Osteocyte (in vitro differentiated cells): ENCODE measurements at places on chromosomes 5 and 9.

GRCh38 chr5:95924720-95925377 lies 36.8 kb downstream of the ELL2 start:
- H3K4me3 ChIP-seq, result no peak overlapping the region
- no peak for DNase-seq
- H3K4me1 ChIP-seq, result peaks cover 26% of the 10 kb centered on the region
- peaks cover 16% of the 10 kb centered on the region for H3K36me3 ChIP-seq
- peak overlapping the region; percentile 20 for H3K27ac ChIP-seq

- H3K27me3 ChIP-seq, result no peaks in the 10 kb centered on the region
- H3K4me1 ChIP-seq, result no peaks in the 10 kb centered on the region
- H3K27ac ChIP-seq, result no peak overlapping the region
- no peaks in the 10 kb centered on the region for H3K36me3 ChIP-seq
- H3K4me3 ChIP-seq, result no peak overlapping the region
- DNase-seq, result no peak
Measured at GRCh38 chr5:178121391-178122276, 8.3 kb downstream of the N4BP3 start.

DNA sequence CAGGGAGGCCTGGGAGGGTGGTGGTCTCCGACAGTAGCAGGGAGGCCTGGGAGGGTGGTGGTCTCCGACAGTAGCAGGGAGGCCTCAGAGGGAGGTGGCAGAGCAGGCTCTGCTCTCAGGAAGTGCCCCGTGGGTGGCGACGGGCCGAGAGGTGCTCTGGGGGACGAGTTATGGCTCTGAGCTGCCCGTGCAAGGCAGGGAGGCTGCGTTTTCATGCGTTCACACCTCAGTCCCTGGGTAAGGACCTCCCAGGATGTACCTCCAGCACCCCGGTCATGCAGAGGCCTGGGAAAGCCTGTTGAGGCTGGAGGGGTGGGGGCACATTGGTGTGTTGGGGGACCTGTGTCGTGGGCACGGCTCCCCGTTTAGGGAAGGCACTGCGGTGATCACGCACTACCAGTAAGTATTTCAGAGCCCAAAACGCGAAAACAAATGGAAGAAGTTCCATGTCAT lies 37.4 kb upstream of the CLPTM1L start:
- DNase-seq, result no peak
- H3K27ac ChIP-seq, result no peak overlapping the region
- peaks cover 27% of the 10 kb centered on the region for H3K27me3 ChIP-seq
- no peaks in the 10 kb centered on the region for H3K36me3 ChIP-seq
- no peak overlapping the region for H3K4me3 ChIP-seq
- peaks cover 9% of the 10 kb centered on the region for H3K4me1 ChIP-seq

DNA sequence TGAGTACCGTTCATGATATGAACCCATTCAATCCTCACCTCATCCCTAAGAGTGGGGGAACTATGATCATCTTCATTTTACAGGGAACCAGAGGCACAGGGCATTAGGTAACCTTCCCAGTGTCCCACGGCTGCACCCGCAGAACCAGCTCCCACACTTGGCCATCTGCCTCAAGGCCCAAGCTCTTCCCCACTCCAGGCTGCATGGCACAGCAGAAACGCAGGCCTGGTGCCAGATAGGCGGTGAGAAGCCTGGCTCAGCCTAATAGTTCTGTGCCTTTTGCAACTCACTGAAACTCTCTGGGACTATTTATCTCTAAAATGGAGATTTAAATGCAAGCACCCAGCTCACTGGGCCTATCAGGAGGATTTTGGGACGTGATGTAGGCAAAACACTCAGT lies 90.8 kb upstream of the ZNF618 start:
- no peak for DNase-seq
- H3K4me3 ChIP-seq, result no peak overlapping the region
- no peak overlapping the region for H3K27ac ChIP-seq
- peaks cover 68% of the 10 kb centered on the region for H3K27me3 ChIP-seq

- H3K4me1 ChIP-seq, result peaks cover 41% of the 10 kb centered on the region
- H3K36me3 ChIP-seq, result no peaks in the 10 kb centered on the region
- H3K27me3 ChIP-seq, result no peaks in the 10 kb centered on the region
- DNase-seq, result peak; percentile 62
Measured at GRCh38 chr9:127137640-127138360, 15.4 kb upstream of the ANGPTL2 start.

DNA sequence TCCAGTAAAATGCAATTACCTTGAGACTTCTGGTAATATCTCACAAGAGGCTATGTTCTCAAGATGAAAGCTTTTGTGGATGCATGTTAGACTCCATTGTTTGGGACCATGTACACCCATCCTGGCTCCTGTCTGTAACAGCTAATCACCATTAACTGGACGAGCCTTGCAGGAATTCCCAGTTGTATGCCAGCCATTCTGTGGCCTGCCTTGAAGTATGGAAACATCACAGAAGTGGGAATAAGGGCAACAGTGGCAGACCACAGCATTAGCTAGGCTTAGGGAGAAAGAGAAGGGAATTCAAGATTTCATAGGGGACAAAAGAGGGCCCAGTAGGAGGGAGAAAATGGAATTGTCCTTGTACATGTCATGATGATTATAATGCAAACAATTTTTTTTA lies 79.0 kb downstream of the RORB start:
- H3K4me1 ChIP-seq, result no peaks in the 10 kb centered on the region
- H3K36me3 ChIP-seq, result no peaks in the 10 kb centered on the region
- no peak for DNase-seq
- H3K4me3 ChIP-seq, result no peak overlapping the region

GRCh38 chr9:115494393-115494792 lies 376.4 kb upstream of the TNC start:
- no peaks in the 10 kb centered on the region for H3K36me3 ChIP-seq
- H3K4me3 ChIP-seq, result no peak overlapping the region
- no peak overlapping the region for H3K27ac ChIP-seq
- DNase-seq, result no peak
- peaks cover 12% of the 10 kb centered on the region for H3K4me1 ChIP-seq

GRCh38 chr9:5712651-5713390 lies 83.9 kb downstream of the RIC1 start:
- peaks cover 52% of the 10 kb centered on the region for H3K4me1 ChIP-seq
- H3K4me3 ChIP-seq, result no peak overlapping the region
- peaks cover 63% of the 10 kb centered on the region for H3K36me3 ChIP-seq
- H3K27me3 ChIP-seq, result no peaks in the 10 kb centered on the region
- H3K27ac ChIP-seq, result peak overlapping the region; percentile 74

DNA sequence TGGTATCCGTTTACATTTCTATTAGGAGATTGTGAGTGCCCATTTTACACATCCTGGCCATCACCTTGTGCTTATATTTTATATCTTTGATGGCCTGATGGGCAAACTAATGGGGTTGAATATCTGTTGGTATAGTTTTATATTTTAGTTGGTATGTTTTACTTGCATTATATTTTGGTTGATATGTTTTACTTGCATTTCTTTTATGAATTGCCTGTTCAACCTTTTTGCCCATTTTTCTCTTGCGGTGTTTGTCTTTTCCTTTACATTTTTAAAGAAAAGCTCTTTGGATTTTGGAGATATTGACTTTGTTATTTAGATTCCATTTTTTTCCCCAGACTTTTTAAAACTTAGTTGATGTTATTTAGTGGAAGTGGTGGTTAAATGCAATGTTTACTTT lies 14.6 kb downstream of the ZNF618 start:
- H3K27ac ChIP-seq, result no peak overlapping the region
- no peak overlapping the region for H3K4me3 ChIP-seq
- H3K27me3 ChIP-seq, result no peaks in the 10 kb centered on the region
- peaks cover 26% of the 10 kb centered on the region for H3K36me3 ChIP-seq
- H3K4me1 ChIP-seq, result peaks cover 37% of the 10 kb centered on the region
- no peak for DNase-seq

GRCh38 chr9:137064027-137064879 lies 6.1 kb downstream of the SAPCD2 start:
- H3K4me3 ChIP-seq, result no peak overlapping the region
- DNase-seq, result no peak
- no peak overlapping the region for H3K27ac ChIP-seq

DNA sequence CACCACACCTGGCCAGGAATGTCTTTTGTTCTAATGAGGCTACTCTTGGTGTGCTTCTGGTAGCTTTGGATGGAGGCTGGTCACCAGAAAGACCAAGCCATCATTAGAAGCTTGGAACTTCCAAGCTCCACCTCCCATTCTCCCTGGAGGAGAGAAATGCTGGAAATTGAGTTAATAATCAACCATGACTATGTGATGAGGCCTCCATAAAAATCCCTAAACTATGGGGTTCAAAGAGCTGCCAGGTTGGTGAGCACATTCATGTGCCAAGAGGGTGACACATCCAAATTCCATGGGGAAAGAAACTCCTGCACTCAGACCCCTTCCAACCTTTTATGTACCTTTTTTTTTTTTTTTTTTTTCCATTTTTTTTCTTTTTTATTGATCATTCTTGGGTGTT lies 105.5 kb upstream of the SPATA31C2 start:
- peaks cover 22% of the 10 kb centered on the region for H3K27me3 ChIP-seq
- H3K27ac ChIP-seq, result no peak overlapping the region
- no peaks in the 10 kb centered on the region for H3K4me1 ChIP-seq
- no peak for DNase-seq
- no peak overlapping the region for H3K4me3 ChIP-seq

GRCh38 chr5:89471541-89471940 lies 588.6 kb upstream of the MEF2C start:
- no peaks in the 10 kb centered on the region for H3K36me3 ChIP-seq
- DNase-seq, result no peak
- no peak overlapping the region for H3K27ac ChIP-seq
- H3K27me3 ChIP-seq, result no peaks in the 10 kb centered on the region

- H3K27ac ChIP-seq, result no peak overlapping the region
- no peak for DNase-seq
- no peaks in the 10 kb centered on the region for H3K36me3 ChIP-seq
- no peak overlapping the region for H3K4me3 ChIP-seq
- no peaks in the 10 kb centered on the region for H3K4me1 ChIP-seq
Measured at GRCh38 chr5:82952326-82952725, 124.9 kb downstream of the TMEM167A start.

- H3K4me1 ChIP-seq, result no peaks in the 10 kb centered on the region
- H3K27me3 ChIP-seq, result no peaks in the 10 kb centered on the region
- no peak for DNase-seq
- H3K4me3 ChIP-seq, result no peak overlapping the region
Measured at GRCh38 chr5:63233361-63233760, 654.7 kb downstream of the LRRC70 start.
